HCT116 (cell line): ENCODE measurements at places on chromosomes 1 and 21. TPM values are rescaled to one million over a fixed set of nuclear protein-coding genes. Genes with fewer than 3 reads are reported as not detected.

DNA sequence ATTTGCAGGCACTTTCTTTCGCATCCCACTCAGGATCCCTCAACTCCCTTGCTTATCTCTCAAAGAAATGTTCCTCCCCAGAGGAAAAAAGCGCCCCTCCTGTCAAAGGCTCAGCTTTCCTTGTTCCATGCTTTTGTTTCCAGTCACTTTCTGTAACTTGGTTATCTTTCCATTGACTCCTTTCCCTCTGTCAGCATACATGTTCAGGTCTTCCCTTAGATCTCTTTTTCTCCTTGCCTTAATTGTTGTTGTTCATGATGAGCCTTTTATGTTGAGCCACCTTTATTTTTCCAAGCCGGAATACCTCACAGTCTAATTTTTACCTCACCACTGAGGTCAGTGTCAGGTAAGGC is 46.5 kb upstream of the PODN start:
- no peak for DNase-seq
- peak overlapping the region; percentile 77 for H3K4me3 ChIP-seq

GRCh38 chr1:27402349-27402754 is 9.9 kb downstream of the GPR3 start:
- H3K4me3 ChIP-seq, result no peak overlapping the region
- DNase-seq, result no peak
- no peaks in the 10 kb centered on the region for H3K36me3 ChIP-seq
- H3K4me1 ChIP-seq, result no peaks in the 10 kb centered on the region
- no peak overlapping the region for H3K27ac ChIP-seq

DNA sequence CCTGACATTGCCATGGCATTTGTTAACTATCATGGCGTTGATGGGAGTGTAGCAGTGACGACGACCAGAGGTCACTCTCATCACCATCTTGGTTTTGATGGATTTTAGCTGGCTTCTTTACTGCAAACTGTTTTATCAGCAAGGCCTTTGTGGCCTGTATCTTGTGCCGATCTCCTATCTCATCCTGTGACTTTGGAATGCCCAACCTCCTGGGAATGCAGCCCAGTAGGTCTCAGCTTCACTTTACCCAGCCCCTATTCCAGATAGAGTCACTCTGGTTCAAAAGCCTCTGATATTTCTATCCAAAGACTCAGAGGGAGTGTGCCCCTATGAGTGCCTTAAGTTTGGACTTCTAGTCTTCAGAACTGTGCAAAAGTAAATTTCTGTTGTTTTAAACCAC is 130.1 kb downstream of the ADAMTS1 start:
- no peaks in the 10 kb centered on the region for H3K4me1 ChIP-seq
- no peak overlapping the region for H3K4me3 ChIP-seq
- no peak overlapping the region for H3K27ac ChIP-seq
- DNase-seq, result no peak
- no peaks in the 10 kb centered on the region for H3K36me3 ChIP-seq

The GBP6 gene
- not detected for total RNA-seq

The ALG14 gene
- total RNA-seq, result 5.7 TPM

The FAM78B gene
- 1.4 TPM for total RNA-seq

The PLD5 gene
- total RNA-seq, result not detected
